ENCODE measurements at places on chromosomes 2 and 18. TPM values are rescaled to one million over a fixed set of nuclear protein-coding genes. Genes with fewer than 3 reads are reported as not detected.

The RETSAT gene
- polyA plus RNA-seq: 22.8 TPM

The PLCD4 gene
- polyA plus RNA-seq: 1.5 TPM

The SLC11A1 gene
- polyA plus RNA-seq: 0.07 TPM

The SCN7A gene
- polyA plus RNA-seq: 0.39 TPM

The ALK gene
- polyA plus RNA-seq: not detected

The ACADL gene
- polyA plus RNA-seq: not detected

The ERBB4 gene
- polyA plus RNA-seq: not detected

The TTN gene
- polyA plus RNA-seq: 0.02 TPM

Measured in IMR-90 (cell line).